CD4-positive, alpha-beta T cell (primary cell): ENCODE measurements at places on chromosomes 7 and 10. TPM values are rescaled to one million over a fixed set of nuclear protein-coding genes. Genes with fewer than 3 reads are reported as not detected.

Gene CUZD1
- total RNA-seq = 0.27 TPM

Gene FGF8
- not detected for total RNA-seq

Gene GHRHR
- not detected for total RNA-seq

Gene TMEM178B
- total RNA-seq = not detected

Gene CNNM1
- 0.17 TPM for total RNA-seq
